ENCODE measurements at places on chromosomes 2 and 18.

- DNase-seq, result no peak
These were observed 26.8 kb downstream of the MAPK4 start for GRCh38 chr18:50586710-50587109.

DNA sequence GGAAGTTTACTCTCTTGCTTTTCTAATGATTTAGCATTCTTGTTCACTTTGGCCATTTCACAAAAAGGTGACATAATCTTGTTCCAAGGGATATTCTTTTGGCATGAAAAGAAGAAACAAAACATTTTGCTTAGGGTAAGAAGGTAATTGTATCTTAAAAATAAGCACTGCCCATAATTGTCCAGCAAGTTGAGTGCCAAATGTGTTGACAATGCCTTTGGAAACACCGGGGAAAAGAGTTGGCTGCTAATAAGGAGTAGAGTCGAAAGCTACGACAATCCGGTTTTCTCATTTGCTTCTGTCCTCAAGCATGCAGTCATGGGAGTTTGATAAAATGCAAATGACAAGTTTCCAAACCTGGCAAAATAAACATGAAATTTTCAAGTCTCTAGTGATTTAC, 27.3 kb downstream of the ITGAV start:
- DNase-seq, result no peak

GRCh38 chr2:120863146-120863545, 127.5 kb downstream of the GLI2 start:
- DNase-seq, result no peak

DNA sequence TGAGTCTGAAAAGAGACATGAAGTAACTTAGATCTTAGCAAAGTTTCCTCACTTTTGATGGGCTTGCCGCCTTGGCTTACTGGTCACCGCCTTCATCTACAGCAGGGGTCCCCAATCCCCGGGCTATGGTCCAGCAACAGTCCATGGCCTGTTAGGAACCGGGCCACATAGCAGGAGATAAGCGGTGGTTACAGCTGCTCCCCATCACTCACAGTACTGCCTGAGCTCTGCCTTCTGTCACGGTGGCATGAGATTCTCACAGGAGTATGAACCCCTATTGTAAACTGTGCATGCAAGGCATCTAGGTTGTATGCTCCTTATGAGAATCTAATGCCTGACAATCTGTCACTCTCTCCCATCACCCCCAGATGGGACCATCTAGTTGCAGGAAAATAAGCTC, 72.9 kb downstream of the BIN1 start:
- no peak for DNase-seq

DNA sequence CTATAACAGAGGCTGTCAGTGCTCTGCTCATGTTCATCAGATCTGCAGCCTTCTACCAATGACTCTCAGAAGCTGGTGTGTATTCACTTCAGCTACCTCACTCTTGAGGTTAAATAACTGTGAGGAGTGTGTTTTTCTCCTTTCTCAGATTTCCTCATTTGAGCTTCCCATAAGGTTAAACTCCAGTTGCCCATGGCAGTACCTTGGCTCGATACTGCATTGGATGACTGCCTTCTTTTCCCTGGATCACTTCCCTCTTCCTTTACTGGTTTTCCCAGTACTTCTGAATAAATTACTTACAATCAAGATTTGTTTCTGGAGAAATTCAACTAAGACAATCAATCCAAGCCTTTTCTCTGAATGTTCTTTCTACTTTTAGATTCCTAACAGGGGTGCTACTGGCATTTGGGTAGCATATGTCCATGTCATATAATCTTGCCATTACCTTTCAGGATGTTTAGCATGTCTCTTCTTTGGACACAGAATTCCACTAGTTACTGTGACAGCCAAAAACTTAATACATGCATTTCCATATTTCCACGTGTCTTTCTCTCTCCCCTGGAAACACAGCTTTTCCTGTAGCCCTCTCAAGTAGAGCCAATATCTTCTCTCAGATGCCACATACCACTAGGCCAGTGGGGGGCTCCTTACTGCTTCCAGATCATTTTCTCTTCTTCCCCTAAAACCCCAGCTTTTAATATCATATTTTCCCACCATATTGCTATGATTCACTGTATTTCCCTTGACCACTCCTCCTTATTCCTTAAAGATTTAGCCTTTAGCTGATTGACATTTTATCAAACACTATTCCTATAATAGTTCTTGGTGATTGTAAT, 15.0 kb upstream of the SPOPL start:
- DNase-seq, result peak; percentile 12

DNA sequence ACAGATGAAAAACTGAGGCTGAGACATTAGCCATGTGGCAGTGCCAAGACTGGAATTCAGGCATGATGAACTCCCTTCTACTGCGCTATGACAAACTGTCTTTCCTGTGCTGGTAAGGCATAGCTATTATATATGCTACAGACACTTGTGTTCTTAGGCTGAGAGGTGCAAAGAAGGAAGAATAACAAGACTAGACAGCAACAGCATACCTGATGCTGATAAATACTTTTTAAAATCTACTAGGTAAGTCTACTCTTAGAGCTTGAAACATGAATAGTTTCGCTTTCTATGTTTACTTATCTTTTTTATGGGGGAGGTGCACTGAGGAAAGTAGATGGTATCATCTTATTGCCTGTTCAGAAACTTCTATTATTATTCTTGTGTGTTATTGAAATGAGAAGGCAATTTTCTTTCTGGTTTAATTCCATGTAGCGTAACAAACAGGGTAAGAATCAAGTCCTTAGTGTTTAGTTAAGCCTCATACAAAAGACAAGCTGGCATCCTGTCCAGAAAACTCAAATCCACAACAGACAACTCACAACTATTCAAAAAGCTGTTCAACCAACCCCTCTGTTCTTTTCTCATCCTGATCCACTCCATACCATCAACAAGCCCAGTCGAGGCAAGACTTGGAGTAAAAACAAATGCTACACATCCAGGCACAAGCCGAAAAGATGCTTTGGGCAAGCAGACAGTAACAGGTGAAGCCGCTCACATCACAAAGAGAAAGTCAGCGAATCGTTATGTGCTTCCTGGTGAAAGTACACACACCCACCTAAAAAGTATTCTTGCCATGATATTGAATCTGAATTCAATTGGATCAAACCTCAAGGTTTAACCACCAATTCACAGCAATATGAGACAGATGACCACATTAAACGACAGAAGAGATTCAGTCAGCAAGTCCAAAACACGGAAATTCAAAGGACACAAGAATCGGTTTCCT, 1.5 kb downstream of the TTC32 start:
- no peak for DNase-seq

DNA sequence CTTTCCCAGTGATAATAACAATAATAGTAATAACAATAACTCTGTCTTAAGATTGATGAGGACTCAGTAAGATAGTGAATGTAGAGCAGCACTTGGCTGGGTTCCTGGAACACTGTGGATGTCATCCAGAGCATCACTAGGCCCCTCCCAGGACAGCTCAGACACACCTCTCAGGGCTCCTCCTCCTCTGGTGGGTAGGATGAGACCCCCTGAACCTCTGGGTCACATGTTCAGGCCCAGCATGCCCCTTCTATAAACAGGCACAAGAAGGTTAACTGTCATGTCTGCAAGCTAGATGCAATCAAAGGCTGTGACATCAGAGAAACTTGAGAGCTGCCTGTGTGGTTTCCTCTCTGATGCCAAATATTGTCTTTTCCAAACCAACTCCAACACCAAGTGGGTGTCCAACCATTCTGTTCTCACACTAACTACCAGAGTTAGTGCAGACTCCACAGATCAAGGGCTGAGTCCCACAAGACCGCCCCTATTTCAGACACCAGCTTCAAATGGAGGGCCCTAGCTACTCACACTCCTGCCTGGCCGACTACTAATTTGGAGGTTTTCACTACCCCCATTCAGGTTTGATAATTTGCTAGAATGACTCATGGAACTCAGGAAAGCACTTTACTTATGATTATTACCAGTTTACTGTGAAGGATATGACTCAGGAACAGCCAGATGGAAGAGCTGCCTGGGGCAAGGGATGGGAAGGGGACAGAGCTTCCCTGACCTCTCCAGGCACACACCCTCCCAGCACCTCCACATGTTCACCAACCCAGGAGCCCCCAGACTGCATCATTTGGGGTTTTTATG, 46.4 kb upstream of the BZW1 start:
- no peak for DNase-seq

DNA sequence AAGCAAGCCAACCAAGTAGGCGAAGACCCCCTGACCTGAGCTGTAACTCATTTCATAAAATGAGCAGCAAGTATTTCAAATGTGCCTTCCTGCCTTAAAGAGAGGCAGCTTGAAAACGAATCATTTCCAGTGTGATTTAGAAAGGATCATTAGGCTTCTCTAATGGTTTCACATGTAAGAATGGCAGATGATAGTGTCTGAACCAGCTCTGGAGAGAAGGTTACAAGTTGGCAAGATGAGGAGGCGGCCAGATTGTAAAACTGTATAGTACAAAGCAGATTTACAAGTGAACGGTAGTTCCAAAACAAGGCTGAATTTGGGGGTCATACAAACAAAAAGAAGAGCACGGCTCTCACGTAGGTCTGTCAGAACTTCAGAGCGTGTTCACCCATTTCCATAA, 132.4 kb downstream of the ZNF516 start:
- DNase-seq, result no peak

DNA sequence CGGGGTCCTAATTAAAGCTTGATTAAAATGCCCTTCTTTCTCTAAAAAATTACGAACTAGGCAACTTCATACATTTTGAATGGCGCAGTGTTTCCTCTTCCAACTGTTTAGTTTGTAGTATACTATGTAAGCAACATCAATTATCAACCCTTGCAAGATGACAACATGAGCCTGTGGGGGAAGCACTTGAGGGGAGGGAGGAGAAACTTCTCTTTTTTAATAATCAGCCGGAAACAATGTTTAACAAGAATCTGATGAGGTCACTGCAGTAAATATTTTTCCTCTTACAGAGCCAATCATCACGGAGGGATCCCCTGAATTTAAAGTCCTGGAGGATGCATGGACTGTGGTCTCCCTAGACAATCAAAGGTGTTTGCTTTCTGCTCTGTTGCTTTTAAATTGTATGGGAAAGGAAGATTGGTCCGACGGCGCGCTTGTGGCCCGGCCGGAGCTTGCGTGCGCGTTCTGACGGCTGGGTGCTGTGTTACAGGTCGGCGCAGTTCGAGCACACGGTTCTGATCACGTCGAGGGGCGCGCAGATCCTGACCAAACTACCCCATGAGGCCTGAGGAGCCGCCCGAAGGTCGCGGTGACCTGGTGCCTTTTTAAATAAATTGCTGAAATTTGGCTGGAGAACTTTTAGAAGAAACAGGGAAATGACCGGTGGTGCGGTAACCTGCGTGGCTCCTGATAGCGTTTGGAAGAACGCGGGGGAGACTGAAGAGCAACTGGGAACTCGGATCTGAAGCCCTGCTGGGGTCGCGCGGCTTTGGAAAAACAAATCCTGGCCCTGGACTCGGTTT, 5.3 kb upstream of the DLX1 start:
- no peak for DNase-seq

DNA sequence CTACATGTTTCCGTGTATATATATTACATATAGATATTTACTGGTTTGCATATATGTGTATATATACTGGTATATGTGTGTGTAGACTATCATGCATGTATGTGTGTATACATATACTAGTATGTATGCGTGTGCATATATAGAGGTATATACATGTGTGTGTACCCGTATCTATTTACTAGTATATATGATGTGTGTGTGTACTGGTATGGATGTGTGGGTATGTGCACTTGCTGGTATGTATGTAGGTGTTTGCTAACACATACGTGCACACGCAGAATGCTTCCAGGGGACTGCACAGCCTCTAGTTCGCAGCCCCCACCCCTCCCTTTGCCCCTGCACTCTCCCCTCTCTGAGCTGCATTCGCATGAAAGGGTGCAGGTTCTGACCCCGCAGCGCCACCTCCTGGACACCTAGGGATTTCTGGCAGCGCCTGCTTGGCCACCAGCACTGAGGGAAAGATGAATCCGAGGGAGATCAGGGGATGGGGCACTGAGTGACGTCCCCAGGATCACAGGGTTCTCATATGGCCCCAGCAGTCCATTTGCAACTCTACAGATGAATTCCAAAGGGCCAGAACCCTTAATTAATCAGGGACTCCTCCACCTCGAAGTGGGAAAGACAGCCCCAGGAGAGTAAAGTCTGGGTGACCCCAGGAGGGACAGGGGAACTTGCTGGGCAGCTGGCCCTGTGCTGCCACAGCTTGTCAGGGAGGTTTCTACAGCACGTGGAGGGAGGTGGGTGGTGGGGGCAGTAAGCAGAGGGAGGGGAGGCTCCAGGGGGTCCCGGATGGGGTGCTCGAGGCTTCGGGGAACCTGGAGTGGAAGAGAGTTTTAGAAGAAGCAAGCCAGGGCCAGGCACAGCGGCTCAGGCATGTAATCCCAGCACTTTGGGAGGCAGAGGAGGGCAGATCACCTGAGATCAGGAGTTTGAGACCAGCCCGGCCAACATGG, 66.8 kb upstream of the ASAP2 start:
- peak; percentile 82 for DNase-seq

DNA sequence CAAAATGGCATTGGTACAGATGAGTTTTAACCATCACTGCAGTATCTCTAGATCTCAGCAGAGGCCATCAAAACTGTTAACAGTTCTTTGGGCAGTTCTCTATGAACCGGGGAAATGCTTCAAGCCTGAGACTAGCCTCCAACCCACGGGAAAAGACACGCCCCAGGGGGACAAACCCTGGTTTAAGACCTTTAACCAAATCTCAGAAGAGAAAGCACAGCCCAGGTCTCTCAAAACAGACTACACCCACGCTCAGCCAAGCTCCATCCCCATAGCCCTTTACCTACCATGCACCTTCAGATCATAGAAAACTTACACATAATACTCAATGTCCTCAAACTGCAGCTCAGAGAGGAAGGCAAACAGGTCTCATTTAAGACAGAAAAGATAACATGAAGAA, 78.3 kb downstream of the TMEM163 start:
- DNase-seq, result no peak

Measured in iPS-NIHi11 (cell line).